ENCODE measurements at places on chromosomes 12 and 14.
A peak's percentile ranks its signal among the peaks of the same experiment; 100 is the strongest.

DNA sequence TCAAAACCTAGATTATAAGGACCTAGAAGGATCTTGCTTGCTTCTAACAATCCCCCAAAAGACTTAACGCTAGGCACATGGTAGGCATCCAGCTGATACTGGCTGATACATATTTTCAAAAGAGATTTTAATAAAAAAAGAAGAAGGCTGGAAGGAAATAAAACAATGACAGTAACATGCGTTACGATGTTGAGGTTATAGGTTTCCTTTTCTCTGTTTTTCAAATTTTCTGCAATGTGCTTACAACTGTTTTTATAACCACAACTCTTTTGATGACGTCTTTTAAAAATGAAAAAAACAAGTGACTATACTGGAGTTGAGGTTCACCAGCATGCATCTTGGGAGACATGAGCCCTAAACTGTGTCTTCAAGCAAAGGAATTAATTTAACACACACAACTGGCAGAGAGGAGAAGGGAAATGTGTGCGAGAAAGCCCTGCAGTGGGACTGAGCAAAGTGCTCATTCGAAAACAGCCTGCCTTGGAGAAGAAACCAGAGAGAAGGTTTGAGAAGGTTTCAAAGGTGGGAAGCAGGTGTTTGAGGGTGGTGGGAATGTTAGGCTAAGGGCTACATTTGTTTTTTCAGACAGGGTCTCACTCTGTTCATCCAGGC is 80.4 kb downstream of the DUSP16 start:
- no peak for DNase-seq

GRCh38 chr14:32576088-32576795 is 247.1 kb downstream of the AKAP6 start:
- peak; percentile 28 for DNase-seq

- DNase-seq: no peak
These were observed 139.1 kb downstream of the SLC8A3 start for GRCh38 chr14:70049605-70050004.

DNA sequence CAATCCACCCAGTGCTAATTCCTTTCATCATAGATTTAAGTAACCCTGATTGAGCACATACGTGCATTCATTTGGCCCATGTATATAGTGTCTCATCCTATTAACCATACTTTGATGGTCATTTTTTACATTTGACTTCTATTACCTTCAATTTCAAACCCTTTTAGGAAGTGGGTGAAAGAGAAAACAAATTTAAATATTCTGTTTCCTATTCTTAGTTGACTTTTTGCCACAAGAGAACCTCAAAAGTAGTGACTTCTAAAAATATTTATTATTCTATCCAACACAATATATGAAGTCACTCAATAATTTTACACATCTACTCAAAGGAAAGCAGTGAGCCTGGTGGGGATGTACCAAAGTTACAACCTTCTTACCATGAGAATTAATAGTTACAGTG is 164.9 kb downstream of the CEP128 start:
- no peak for DNase-seq

DNA sequence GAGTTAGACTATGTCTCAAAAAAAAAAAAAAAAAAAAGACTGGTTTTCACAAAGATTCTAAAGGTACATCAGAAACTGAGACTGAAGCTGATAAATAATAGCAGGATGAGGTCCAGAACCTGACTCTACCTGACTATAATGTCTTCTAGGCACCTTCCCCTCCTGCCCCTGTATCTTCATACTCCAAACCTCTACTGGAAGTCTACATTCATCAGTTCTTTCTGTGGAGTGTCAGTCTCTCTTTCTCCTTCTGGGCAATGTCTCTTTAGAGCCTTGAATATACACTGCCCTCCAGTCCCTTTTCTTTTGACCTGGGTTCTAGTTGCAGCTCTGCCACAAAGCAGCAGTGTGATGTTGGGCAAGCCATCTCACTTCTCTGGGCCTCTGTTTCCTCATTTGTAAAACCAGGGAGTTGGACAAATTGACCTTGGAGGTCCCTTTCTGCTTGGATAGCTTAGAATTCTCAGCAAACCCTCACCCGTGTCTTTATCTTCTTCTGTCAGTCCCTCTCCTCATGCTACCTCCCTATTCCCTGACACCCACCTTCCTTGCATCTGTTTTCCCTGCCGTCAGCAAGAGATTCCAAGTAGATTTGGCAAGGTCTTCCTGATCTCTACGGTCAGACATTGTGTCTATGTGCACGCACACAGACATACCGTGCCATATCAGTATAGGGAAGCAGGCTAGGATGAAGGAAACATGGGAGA is 4.3 kb downstream of the NFE2 start:
- no peak for DNase-seq

GRCh38 chr14:77140359-77141213 is 1.0 kb downstream of the ZDHHC22 start:
- DNase-seq: no peak

- no peak for DNase-seq
These were observed 10.8 kb upstream of the CNIH1 start for GRCh38 chr14:54451961-54452360.

GRCh38 chr12:128012110-128012509 is 254.9 kb upstream of the TMEM132C start:
- no peak for DNase-seq

- DNase-seq: no peak
These were observed 151.8 kb downstream of the CRADD start for GRCh38 chr12:93829016-93829415.

DNA sequence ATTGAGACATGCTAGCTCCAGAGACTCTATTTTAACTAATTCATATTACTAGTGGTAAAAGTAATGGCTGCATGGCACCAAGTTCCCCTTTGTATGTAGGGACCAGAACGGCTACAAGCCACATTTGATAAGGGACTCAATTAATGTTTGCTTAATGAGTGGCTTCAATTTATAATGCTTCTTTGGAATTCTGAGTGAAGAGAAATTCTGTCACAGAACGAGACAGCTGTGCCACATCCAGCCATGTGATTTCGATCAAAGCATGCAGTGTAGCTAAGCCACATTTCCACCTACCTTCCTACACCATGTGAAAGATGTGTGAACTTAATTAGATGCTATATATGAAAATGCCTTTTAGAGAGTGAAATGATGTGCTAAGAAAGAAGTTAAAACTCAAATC is 217.4 kb downstream of the ACSS3 start:
- DNase-seq: no peak
